Daoy (cell line): ENCODE measurements at places on chromosomes 5 and 9. TPM values are rescaled to one million over a fixed set of nuclear protein-coding genes. Genes with fewer than 3 reads are reported as not detected.

The SV2C gene
- 0.03 and 0.11 TPM in 2 replicates for total RNA-seq

The DMRT2 gene
- 14.4 and 15.4 TPM in 2 replicates for total RNA-seq

The OSMR gene
- 5.5 and 5.7 TPM in 2 replicates for total RNA-seq

The SEMA6A gene
- 0.34 and 4.9 TPM in 2 replicates for total RNA-seq

The INSL6 gene
- not detected in 2 replicates for total RNA-seq

The BTNL8 gene
- total RNA-seq: not detected in 2 replicates

The ADAMTS2 gene
- total RNA-seq: 0.27 and 0.46 TPM in 2 replicates

- no peak for DNase-seq
Measured at GRCh38 chr5:177044641-177045040, 22.1 kb downstream of the ZNF346 start.

DNA sequence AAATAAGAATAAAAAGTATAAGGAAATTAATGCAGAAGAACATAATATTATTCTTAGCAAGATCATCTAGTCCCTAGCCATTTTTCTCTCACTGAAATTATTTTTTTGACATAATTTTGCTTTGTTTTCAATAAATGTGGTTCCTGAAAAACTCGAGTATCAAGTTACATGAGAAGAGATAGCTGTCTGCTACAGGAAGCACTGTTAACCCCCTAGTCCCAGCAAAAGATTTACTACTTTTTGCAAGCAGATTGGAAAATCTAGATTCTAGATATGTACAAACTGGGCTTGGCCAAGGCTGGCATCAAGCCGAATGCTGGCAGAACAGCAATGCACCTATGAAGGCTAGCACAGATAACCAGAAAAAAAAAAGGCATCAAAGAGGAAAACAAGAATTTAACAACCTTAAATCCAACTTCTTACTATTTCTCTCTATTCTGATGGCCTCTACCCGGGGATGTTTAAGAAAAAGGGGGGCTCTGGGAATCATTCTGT is 21.9 kb upstream of the ISCA1 start:
- no peak for DNase-seq

GRCh38 chr9:116479056-116479544 is 208.0 kb upstream of the TRIM32 start:
- DNase-seq: no peak

- no peak for DNase-seq
Measured at GRCh38 chr5:124007675-124008398, 495.9 kb downstream of the CSNK1G3 start.
